Stimulated activated CD8-positive, alpha-beta memory T cell treated with anti-CD3 and anti-CD28 coated beads, Interleukin-15, amount 100 ng/mL, for 4 hours (primary cell): ENCODE measurements at places on chromosomes 16 and 17.

DNA sequence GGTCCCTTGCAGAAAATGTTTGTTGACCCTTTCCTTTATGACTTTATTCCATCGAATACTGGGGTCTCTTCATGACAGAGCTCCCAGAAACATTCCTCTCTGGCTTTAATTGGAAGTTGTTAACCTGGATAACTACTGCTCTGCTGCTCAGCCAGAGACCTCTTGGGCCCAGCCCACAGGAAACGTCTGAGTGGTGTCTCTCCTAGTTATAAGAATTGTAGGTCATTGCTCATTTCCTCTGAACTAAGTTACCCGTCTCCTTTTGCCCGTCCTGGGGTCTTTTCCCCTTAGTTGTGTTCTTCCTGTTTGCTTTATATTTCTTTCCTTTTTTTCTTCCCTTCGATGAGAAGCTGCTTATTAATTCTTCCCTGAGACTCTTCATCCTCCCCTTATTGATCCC, 9.0 kb downstream of the MAP2K6 start:
- no peak for DNase-seq

- no peak for DNase-seq
These were observed 30.3 kb downstream of the ASPA start for GRCh38 chr17:3506054-3506453.

DNA sequence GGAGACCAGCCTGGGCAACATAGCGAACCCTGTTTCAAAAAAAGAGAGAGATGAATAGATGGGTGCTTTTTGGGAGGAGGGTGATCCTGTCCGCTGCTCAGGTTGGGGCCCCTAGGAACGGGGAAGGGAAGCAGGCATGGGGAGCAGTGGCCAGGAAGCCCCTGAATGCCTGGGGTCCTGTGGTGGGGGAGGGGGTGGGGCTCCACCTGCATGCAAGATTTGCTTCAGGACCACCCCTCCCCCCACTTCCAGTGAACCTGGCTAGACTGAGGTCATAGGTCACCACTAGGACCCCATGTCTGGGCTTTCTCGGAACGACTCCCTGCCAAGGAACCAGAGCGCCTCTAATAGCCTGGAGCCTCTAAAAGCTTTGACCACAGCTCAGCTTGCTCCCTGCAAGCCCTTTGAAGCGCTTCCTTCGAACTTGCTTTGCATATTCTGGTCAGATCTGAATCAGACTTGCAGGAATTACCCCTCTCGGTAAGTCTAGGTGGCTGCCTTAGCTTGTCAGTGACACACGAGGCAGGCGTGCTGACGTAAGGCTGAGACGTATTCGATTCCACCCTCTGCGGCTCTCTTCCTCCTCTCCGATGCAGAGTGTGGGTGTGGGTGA, 3.7 kb downstream of the SOCS3 start:
- peak; percentile 90 for DNase-seq

- no peak for DNase-seq
These were observed 52.7 kb upstream of the CIBAR2 start for GRCh38 chr16:85164838-85165516.

- DNase-seq, result no peak
These were observed 56.9 kb downstream of the VMP1 start for GRCh38 chr17:59764292-59764741.

- no peak for DNase-seq
These were observed at the start of gene NETO2 for GRCh38 chr16:47143677-47144558. Gene NETO2 (minus strand): TSS chr16:47143945. CDS start chr16:47143612, 333 bp downstream.

- no peak for DNase-seq
These were observed 33.3 kb downstream of the PECAM1 start for GRCh38 chr17:64357191-64357981.

- DNase-seq, result no peak
These were observed 4.1 kb downstream of the CSF3 start for GRCh38 chr17:40019140-40019991.

DNA sequence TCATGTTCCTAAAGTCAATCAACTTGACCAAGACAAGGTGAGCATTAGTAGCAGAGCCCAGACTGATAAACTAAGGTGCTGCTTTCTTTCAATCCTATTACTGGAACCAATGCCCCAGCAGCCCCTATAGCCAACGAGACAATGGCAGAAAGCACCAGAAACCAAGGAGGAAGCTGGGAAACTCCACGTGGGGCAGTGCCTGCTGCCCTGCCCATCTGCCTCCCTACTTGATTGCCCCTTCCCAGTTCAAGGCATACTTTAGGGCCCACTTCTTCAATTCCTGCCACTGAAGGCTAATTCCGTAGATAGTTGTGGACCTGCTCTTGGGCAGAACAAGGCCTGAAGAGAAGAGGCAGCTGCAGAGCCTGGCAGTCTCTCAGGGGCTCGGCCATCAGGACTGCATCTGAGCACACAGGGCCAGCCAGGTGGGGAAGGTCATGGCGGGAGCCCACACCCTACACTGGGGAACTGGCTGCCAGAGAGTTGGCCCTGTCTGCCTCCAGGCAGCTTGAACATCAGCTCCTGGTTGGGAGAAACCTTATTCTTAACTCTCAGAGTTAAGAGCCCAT, 30.9 kb downstream of the WSB1 start:
- no peak for DNase-seq

- DNase-seq, result no peak
These were observed 14.6 kb upstream of the KCNJ16 start for GRCh38 chr17:70060415-70060814.

DNA sequence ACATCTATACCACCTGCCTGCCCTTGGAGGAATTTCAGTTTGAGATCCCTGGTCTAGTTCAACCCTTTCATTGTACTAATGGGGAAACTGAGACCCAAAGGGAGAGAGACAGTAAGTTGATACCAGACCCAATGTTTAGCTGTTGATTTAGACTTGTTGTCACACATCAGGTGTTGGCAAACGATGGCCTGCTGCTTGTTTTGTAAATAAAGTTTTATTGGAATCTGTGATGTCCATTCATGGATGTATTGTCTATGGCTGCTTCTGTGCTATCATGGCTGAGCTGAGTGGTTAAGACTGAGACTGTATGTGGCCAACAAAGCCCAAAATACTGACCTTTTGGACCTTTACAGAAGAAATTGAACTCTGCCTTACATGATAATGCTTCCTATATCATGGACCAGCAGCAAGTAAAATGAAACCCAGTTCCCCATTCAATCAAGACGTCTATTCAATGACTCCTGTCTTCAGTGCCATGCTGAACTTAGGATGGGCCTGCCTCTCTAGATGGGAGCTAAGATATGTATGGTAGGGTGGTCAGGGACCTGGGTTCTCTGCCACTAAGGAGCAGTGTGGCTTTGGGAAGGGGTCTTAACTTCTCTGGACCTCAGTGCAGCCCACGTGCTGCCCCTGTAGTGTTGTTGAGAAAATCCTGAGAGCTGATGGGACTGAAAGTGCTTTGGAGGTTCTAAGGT, 111.0 kb downstream of the IRX5 start:
- no peak for DNase-seq

DNA sequence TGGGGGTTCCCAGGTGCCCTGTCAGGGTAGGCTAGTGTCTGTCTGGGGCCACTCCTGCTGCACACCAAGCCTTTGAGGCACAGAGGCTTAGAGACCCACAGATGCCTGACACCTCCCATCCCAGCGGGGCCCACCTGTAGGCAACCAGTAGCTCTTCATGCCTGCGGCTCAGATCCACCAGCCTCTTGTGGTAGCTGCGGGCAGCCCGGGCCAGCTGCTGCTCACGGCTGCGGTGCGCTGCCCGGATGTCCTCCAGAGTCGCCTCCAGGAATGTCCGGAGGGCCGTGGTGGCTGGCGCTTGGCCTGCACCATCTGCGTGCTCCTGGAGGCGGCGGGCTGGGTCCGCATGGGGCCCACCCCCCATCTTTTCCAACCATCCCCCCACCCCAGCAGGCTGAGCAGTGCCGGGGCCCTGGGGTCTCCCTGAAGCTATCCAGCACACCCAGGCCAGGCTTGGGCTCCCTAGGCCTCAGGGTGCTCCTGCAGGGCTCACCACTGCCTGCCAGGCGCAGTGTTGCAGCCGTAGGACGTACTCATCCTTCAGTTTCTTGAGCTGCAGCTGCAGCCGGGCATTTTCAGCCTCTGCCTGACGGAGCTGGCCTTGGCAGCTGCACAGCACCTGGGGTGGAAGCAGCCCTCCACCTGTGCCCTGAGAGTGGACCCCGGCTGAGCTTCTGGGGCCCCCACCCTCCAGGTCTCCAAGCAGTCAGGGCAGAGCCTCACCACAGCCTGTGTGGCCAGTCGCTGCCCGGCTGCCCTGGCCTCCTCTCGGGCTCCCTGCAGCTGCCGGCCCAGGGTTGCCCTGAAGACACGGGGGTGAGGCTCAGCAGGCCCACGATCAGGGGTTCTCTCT, 1.8 kb downstream of the CCDC78 start:
- DNase-seq, result no peak

GRCh38 chr16:68069511-68070248, 15.5 kb upstream of the NFATC3 start:
- DNase-seq, result no peak

- no peak for DNase-seq
These were observed 37.7 kb downstream of the REXO5 start for GRCh38 chr16:20844054-20844453.

DNA sequence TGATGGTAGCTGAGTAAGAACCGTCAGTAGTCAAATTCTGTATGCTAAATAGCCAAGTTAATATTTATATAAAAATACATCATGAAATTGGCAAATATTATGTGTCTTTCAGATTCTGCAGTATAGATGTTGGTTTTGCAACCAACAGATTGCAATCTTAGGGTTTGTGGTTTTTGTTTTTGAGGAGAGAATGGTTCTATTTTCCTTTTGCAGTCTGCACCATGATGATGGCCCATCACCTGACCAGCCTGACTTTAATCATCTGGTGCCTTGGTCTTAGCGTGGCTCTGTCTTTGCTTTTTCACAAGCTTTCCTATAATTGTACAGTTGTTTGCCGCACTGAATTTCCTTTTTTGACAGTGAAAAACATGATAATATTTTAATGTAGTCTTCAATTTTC, 50.7 kb downstream of the NUP93 start:
- no peak for DNase-seq

DNA sequence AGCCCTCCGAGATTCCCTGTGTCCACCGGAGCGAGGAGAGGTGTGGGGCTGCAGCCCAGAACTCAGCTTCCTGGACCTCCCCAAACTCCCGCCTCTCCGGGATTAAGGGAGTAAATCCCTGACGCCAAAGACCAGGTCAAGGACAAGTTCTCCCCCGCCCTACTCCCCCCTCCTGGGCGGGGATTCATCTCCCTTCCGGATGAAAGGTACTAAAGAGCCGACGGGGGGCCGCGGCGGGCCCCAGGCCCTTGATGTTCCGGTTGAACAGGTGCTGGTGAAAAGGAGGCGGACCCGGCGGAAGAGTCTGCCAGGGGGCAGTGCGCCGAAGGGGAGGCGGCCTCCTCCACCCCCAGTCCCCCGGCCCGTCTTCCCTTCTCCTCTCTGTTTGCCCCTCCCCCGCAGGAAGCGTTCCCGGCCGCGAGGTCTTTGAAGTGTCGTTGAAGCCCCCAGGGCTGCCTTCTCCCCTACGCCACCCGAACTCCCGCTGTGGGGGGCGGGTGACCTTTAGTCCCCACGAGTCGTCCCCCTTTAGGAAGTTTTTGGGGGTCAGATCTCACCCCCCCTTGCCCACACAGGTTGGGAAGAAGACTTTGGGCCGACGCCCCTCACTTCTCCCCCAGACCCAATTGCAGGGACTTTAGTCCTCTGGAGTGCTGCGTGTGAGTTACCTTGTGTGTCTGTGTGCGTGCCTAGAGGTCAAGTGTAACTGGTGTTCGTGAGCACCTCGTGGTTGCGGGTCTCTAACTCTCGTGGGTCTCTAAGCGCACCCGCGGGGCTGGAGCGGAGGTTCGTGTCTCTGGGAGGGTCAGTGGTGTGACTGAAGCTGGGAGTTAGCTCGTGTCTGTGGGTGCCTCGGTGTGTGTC, 1.1 kb upstream of the MLLT6 start:
- DNase-seq, result peak; percentile 84

DNA sequence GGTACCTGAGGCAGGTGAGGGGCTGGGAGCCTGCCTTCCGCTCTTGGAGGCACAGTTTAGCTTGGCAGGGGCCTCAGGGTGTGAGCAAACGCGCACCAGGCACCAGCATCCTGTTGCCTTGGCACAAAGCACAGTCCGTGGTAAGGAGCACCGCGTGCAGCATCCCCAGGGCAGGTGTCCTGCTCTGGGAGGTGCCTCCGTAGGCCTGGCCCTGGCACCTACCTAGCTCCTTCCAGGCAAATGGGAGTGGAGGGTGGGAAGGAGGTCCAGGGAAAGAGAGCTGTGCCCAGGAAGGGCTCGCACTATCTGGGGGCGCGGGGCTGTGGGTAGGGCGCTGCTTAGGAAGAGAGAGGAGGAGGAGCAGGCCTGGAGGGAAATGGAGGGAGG, 3.1 kb upstream of the GSE1 start:
- DNase-seq, result no peak

- no peak for DNase-seq
These were observed 352.6 kb downstream of the WWOX start for GRCh38 chr16:78452025-78452555.

GRCh38 chr16:8887431-8887765, 5.2 kb downstream of the LITAFD start:
- no peak for DNase-seq

GRCh38 chr16:8963010-8963820, 491 bp downstream of the USP7 start:
- no peak for DNase-seq

GRCh38 chr16:24986512-24987303, 28.5 kb downstream of the ARHGAP17 start:
- DNase-seq, result no peak

DNA sequence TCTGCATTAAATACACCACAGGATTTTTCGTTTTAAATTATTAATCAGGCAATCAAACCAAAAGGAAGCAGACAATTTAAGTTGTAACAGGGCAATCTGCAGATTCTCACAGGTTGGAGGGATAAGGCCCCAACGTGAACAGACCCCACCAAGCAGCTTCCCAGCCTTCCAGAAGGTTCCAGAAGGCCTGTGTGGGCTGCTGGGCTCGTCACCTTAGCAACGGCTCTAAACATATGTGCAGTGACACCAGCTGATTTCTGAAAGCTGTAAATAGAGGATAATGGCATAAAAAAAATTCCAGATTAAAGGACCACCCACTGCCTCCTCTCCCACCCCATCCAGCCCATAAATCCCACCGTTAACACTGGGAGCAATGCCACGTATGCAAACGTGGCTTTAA, 123.8 kb downstream of the ZNF778 start:
- no peak for DNase-seq
